Activated T-helper 1 cell treated with Interleukin-2 at 50 U/mL for 16 hours (primary cell): ENCODE measurements at places on chromosomes 3 and 15.

DNA sequence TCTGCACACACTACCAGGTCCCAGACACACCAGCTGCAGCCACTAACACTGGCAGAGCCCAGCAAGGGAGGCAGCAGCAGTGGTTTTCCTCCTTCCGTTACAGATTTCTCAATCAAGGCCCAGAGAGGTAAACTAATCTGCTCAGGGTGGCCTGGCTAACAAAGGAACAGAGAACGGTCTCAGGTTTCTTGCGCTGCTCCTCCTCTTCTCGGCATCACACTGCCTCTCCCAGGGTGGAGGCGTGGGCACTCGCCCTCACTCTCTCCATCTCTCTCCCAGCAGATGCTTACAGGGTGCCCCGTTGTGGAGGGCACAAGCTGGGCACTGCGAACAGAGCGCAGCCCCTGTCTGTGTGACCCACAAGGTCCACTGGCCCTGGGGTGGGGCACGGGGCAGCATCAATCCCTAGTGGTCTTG, 228.7 kb downstream of the VPS13C start:
- DNase-seq, result no peak

- DNase-seq, result no peak
Observed at GRCh38 chr3:181916013-181916412, 204.3 kb downstream of the SOX2 start.

DNA sequence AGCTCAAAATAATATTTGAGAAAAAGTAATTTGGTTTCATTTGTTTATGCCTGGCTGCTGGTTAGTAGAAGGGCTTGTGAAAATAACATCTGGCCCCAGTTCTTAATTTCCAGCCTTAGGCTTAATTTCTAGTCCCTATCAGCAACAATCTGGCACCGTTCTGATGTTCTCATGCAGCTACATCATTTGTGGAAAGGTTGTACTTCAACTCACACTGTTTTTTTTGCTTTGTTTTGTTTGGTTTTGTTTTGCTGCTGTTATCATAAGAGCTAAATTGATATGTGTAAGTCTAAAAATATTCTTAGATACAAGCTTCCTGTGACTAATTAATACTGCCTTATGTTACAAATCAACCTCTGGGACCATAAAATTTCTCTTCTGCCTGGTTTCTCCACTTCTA, 8.9 kb downstream of the CPA3 start:
- no peak for DNase-seq

GRCh38 chr3:12734960-12735359, 24.1 kb downstream of the TMEM40 start:
- no peak for DNase-seq

- DNase-seq, result no peak
Observed at GRCh38 chr3:160870327-160870726, 114.3 kb downstream of the PPM1L start.
